ENCODE measurements at places on chromosomes 3 and 15.

DNA sequence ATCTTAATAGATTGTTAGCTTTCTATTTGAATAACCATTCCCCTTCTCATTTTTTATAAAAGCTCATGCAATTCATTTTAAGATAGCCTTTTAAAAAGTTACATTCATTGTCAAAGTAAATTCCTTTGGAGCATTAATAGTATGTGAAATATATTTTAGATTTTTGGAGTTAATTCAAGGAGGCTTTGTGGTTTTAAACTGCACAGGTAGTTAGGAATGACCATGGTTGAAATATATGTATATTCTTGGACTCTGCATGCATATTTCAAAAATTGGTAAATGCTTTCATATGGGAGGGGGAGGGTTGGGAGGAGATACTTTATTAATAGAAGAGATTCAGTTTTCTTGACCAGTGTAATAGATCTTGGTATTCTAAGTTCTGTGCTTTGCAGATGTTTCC is 244.4 kb upstream of the C2CD4B start:
- DNase-seq: no peak

DNA sequence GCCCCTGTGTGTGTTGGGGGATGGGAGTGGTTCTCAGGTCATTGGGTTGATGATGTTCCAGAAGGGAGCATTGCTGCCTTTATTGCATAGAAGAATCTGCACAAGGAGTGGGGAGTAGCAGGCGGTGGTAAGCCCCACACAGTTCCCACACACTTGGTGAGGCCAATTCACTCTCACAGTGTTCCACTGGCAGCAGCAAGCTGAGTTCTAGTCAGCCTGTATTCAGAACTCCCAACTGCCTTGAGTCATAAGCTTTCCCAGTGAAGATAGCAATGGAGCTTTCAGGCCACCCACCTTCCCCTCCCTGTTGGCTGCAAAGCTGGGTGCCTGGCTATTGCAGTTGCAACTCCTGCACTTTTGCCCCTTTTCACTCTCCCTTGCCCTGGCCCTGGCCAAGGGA is 181.1 kb upstream of the RBMS3 start:
- no peak for DNase-seq

DNA sequence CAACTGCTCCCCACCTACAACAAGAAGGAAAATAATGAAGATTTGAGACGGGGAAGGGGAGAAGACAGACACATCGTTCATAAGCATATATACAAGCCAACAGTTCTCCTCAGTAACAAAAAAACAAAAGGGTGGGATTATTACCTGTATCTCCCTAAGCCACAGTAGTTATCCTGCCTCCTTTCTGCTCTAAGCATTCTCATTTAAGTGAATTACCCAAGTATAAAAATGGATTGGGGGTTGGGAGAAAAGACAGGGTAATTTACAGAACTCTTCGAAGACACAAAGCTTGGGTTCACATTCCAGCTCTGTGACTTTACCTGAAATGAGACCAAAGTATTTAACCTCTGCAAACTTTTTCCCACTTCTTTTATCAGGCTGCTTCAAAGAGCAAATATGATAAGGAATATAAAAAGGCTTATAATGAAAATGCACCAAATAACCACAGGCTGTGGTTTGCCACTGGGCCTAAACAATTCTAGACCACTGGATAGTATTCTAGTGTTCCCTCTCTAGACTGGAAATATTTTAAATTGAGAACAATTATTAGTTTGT is 64.4 kb downstream of the UACA start:
- no peak for DNase-seq

GRCh38 chr15:64460724-64461720 is 644 bp downstream of the ZNF609 start:
- peak; percentile 62 for DNase-seq

DNA sequence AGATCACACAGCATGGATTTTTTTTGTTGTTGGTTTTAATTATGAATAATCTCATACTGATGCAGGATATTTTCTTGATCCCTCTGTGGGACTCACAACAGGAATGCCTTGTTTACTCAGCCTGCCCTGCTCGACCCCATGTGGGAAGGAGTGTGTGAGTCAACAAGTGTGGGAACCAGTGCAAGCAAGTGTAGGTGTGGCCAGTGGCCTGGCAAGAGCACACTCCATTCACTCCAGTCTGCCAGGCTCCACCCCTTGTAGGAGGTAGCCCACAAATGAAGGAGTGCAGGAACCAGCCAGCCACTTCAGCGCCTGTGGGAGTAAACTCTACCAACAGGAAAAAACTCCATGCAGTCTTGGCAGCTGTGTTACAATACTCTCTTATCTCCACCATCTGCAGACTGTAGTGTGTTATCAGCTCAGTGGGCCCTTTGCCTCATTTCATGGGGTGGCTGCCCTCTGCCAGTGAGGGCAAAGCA is 393.6 kb downstream of the OTOL1 start:
- DNase-seq: no peak

DNA sequence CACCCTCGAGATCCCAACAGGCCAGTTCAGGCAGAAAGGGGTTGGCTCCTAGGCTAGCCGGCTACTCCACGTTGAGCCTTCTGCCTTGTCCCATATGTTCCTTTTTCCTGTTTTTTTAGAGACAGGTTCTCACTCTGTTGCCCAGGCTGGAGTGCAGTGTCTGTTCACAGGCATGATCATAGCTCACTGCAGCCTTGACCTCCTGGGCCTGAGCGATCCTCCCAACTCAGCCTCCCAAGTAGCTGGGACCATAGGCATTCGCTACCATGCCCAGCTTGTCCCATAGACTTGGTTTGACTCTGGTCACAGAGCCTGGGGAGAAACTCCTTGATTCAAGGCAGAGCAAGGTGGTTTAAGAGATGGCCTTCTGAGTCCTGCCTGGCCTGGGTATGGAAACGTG is 32.3 kb downstream of the ZNF710 start:
- DNase-seq: no peak

DNA sequence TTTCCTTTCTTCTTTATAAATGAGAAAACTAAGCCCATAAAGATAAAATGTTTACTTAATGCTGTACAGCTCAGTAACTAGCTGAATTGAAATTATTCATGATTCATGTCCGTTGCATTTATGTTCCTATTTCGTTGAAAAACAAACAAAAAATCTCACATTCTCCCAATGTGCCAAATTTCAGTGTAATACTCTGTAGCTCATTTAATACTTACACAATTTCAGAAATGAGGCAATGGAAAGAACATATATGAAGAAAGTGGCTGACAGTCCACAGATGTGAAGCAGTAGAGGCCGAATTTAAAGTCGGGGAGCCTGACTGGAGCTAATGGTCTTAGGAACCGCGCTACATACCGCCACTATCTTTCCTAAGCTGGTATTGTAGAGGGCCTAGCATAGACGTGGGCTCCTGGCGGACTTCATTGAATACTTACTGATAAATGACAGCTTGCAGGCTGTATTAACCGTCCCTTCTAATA is 651 bp downstream of the PLSCR2 start:
- no peak for DNase-seq

GRCh38 chr3:174488527-174488926 is 370.6 kb upstream of the NAALADL2 start:
- no peak for DNase-seq

GRCh38 chr3:79514069-79514468 is 253.7 kb downstream of the ROBO1 start:
- DNase-seq: no peak

DNA sequence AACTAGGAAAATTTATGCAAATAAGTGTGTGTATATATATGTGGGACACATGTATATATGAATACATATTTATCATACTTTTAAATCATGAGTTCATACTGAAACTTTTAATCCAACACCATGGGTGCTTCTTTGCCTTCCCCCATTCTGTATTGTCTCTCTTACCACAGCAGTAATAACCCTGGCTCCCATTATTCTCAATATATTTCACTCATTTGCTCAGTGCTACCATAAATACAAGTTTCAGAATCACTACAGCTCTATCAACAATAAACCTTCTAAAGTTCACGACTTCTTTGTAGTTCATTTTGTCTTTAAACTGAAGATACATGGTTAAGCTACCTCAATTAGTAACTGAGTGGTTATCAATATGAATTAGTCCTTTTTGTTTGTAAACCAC is 82.2 kb downstream of the PCCB start:
- DNase-seq: no peak

DNA sequence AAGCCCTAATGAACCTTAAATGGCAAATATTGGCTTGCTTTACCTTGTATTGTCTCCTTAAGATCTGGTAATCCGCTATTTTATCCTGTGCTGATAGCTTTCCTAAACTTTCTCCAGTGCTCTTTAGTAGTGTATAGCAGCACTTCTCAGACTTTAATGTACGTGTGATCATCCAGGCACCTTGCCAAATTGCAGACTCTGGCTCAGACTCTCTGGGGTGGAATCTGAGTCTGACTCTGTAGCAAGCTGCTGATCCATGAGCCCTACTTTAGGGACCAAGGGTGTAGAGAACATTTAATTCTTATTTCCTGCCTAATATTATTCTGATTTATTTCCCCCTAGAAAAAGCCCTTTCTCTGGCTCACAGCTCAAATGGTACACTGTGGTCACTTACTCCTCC is 518.8 kb upstream of the ZNF385D start:
- no peak for DNase-seq

DNA sequence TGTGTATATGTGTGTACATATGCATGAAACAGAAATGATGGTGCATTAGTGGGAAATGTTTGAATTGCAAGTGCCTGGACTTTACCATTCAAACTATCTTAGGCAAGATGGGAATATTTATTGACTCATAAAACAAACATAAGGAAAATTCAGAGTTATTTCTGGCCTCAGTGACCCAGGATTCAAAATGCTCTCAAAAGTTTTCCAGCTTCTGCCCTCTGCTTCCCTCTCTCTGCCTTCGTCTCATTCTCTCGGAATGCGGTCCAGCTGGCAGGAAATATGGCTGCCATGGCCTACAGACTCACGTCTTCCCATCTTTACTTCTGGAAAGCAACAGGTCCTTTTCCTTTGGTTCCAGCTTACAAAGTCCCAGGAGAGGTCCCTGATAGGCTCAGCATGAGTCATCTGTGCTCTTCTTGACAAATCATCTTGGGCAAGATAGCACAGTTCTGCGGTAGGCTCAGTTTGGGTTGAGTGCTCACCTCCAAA is 8.7 kb upstream of the ZNF774 start:
- no peak for DNase-seq

DNA sequence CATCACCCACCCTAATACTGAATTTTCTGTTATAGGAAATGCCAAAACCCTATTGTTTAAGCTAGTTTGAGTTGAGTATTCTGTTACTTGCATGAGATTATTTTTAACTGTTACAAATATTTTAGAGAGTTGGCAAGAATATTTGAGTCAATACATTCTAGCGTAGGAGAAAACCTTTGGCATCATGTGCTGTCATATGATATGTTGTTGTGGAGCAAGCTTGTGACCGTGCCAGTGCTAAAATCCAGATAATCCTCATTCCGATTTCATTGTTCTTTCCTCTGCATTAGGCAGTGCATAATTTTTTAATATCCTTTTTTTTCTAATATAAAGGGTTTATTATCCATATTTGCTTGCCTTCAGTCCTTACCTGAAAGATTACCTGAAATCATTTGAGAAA is 168.0 kb upstream of the GMNC start:
- DNase-seq: no peak

GRCh38 chr15:57782731-57783130 is 76.2 kb downstream of the POLR2M start:
- DNase-seq: no peak

GRCh38 chr3:82618594-82618993 is 857.1 kb upstream of the GBE1 start:
- DNase-seq: no peak

GRCh38 chr15:88741671-88742070 is 61.6 kb upstream of the ACAN start:
- DNase-seq: no peak

DNA sequence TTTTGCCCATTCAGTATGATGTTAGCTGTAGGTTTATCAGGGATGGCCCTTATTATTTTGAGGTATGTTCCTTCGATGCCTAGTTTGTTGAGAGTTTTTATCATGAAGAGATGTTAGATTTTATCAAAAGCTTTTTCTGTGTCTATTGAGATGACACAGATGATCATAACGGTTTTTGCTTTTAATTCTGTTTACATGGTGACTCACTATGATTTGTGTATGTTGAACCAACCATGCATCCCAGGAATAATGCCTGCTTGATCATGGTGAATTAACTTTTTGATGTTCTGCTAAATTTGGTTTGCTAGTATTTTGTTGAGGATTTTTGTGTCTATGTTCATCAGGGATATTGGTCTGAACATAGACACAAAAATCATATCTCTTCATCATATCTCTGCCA is 8.3 kb downstream of the GPR156 start:
- DNase-seq: no peak

DNA sequence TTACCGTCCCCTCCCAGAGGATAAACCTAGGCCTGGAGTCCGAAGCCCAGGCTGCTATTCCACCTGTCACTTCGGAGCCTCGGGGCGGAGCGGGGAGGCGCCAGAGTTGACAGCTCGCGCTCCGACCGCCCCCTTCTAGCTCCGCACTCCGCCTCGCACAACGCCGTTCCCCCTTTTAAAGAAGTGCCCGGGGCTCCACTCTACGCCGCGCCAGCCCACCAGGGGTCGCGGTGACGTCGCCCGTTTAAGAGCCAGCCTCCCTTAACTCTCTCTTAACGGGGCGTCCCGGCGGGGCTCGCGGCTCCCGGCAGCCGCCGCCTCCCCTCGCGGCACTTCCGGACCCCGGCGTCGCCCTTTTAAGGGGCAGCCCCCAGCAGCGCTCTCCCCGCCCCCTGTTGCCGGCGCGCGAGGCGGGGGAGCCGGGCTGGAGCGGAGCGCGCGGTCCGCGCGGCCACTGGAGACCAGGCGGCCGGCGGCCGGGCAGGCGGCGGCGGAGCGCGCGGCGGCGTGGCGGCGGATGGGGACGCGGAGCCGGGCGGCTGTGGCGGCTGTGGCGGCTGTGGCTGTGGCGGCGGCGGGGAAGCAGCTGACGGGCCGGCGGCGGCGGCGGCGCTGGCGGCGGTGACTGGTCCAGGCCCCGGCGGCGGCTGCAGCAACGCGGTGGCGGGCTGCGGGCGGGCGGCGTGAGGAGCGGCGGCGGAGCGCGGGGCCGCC is at the start of gene INAFM2:
Gene INAFM2 (plus strand): TSS at position 454 of the 714 bp plus-strand sequence. CDS start 364 bp downstream, outside the sequence.
- peak; percentile 85 for DNase-seq

DNA sequence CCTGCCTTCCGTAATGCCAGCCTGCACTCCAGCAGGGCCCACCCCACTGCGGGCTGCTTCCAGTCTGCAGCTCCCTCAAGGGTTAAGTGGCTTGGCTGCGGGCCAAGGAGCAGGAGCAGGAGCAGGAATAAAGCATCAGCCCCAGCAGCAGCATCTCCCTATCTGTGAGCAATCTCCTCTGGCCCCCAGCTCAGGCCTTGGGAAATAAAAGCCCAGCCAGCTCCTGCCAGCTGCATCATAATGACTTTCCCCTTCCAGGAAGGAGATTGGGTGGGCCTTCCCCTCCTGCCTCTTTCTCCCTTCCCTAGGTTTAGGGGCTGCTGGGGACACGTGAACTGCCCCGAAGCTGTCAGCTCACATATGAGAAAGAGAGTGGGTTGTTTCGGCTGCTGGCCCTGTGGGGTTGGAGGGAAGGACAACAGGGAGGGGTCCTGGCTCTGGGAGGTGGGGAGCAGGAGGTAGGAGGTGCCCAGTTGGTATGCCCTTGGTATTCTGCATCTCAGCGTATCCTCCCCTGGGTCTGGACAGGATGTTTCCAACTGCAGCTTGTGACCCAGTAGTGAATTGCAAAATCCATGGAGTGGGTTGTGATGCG is 34.6 kb upstream of the FGD5 start:
- no peak for DNase-seq

Measured in right renal cortex interstitium (tissue), 3 donors.